ENCODE measurements at places on chromosomes 5 and 9.

DNA sequence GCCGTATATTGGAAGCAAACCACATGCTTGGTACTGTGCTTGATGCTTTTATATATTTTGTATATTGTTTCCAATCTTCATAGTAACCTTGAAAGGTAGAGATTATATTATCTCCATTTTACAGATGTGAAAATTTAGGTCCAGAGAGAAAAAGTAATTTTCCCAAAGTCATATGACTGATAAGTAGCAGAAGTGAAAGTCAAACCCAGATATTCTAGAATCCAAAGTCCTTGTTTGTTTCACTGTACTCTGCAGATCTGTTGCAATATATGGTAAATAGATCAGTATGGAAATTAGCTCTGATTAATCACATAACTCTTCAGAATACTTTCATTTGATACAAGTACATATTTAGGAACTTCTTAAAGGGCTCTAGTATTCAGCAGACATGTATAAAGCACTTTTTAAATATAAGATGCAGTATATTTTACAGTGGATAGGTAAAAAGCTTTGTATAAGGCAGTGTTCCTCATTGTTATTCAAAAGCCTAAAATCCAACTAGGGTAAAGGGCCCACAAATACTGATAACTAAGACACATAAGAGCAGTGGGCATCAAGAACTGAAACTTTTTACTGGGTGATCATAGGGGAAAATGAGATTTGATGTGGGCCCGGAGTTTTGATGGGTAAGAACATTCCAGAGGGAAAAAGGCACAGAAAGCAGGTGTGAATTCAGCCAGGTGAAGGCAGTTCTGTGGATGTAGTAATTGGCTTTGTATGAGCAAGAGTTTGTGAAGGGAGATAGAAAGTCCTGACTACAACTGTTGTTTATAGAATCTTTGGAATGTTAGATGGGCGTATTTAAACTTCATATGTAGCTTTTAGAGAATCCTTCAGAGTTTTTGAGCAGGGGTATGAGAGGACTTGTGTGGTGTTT lies 25.0 kb downstream of the NDFIP1 start:
- DNase-seq, result no peak

GRCh38 chr5:103951776-103952175 lies 389.2 kb upstream of the NUDT12 start:
- DNase-seq, result no peak

- no peak for DNase-seq
Observed at GRCh38 chr5:118701791-118702190, 286.6 kb downstream of the DTWD2 start.

DNA sequence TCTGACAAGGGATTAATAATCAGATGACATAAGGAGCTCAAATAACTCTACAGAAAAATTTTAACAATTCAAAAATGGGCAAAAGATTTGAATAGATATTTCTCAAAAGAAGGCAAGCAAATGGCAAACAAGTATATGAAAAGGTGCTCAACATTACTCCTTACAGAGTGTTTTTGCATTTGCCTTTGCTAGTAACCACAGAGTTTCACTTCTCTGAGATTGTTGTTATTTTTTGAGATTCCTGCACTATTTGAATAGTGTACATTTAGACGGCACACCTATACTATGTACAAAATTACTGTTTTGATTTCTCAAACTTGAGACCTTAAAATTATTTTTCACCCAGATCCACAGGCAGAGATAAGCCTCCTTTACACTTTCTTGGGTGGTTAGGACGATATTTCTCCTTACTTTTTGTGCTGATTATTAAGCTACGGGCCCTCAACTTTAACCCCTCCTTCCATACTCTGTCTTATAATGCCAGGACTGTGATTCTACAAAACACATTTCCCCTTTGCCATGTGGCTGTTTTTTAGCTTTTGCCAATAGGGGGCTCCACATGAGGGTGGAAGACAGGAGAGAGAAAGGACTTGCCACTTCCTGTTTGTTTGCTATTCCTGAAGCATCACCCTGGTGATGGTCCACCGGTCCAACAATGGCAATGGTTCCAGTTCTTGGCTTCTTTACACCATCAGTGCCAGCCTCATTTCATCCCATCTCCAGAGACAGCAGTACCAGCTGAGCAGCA lies 65.0 kb upstream of the DAP start:
- no peak for DNase-seq

DNA sequence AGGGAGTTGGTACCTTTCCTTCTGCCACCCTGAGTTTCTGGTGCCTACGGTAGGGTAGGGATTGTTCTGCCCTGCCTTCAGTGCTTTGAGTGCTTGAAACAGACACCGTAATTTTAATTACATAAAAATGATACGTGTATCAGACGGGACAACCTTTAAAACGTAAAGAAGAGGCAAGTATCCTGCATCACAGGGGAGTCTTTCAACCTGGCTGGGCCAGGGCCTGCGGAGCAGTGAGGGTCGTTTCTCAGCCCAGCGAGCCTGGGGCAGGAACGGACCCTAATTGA lies 483 bp upstream of the DAB2IP start:
- DNase-seq, result no peak

- no peak for DNase-seq
Observed at GRCh38 chr5:62812621-62813255, 234.1 kb downstream of the LRRC70 start.

DNA sequence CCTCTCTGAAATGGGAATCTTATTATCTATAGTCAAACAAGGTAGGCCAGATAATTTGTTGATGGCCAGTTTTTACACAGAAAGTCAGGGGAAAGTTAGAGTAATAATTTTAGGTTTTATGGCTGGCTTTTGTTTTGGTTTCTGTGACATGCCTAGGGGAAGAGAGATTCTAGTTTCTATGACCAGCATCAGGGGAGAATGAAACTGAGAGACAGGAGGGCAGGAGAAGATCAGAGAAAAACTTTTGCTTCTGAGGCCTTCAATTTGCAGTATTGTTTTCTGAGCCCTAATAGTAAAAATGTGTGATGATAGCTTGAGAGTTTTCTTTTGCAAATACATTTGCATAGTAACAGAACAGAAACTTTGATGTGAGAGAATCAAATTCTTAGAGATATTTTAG lies 564.3 kb downstream of the ZNF608 start:
- no peak for DNase-seq

DNA sequence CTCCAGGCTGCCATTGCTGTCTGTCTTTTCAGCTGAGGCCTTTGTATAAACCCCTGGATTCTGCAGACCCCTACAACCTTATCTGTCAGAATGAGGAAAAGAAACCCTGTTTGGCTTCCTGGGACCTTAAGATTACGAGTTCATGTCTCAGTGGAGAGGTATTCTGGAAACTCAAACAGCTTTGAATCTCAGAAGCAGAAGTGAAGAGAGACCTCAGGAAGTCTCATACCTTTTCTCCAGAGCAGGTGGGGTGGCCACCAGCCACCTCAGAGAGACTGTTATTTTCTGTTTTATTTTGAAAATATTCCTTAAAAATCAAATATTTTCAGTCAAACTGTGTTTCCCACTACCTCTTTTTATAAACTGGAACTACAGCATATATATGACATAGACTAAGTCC lies 457.5 kb downstream of the TMEM232 start:
- no peak for DNase-seq

GRCh38 chr9:8207596-8207995 lies 408.0 kb upstream of the DMAC1 start:
- no peak for DNase-seq

- DNase-seq, result no peak
Observed at GRCh38 chr9:22041775-22042174, 32.7 kb upstream of the CDKN2B start.

DNA sequence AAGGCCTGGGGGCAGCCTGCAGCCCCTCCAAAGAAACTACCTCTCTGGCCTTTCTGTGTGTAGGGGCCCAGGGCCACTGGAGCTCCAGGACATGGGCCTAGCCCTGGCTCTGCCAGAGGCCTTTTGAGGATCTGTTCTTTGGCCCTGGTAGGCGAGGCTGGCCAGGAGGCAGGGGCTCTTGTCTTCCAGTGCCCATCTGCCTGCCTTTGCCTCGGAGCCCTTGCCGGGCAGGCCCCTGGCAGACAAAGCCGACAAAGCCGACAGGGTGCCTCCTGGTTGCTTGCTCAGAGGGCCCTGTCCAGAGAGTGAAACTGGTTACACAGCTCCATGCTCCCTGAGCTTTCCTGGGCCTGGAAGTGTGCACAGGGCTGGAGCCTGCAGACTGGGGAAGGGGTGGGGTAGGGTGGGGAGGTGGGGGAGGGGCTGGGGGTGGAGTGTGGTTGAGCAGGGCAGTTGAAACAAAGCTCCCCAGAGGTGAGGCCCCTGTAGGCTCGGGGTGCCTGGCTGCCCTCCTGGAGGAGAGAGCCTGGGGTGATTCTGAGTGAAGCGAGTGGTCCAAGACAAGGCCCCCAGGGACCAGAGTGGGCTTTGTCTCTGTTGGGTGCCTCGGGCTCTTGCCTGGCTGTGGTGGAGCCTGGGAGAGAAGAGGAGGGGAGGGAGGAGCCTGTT lies 29.3 kb downstream of the PTPA start:
- DNase-seq, result no peak

DNA sequence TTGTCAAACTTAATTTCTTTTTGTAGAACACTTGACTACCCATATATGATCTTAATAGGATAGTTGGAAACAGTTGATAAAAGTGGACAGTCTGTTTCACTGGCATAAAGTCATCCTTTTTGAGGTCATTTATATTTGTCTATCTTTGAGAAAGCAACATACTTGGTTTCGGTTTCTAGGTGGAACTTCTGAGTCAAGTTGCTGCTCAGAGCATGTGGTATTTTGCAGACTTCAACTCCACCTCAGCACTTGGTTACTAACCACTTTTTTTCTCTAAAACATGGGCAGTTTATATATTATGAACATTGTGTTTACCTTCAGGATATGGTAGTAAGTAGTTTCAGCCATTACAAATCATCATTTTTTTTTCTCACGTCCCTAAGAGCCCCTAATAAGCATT lies 1749.0 kb upstream of the C9orf72 start:
- no peak for DNase-seq

- DNase-seq, result no peak
Observed at GRCh38 chr9:127813686-127814226, 11.1 kb downstream of the FPGS start.

GRCh38 chr5:96343094-96343493 lies 90.0 kb downstream of the PCSK1 start:
- DNase-seq, result no peak

DNA sequence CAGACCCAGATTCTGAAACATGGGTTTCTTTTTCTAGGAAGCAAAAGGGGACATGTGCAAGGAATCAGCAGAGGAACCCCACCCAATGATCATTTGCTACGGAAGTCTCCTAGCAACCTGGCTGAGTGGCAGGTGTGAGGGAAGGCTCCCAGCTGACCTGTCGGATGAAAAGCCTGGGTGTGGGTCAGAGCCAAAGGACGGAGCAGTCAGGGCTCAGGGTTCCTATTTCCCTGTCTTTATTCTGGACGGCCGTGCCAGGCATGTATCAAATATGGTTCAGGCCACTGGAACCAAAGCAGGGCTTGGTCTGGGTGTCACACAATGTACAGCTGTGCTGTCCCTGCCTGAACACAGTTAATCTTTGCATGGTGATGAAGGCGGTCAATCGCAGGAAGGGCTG lies 20.1 kb downstream of the STK10 start:
- no peak for DNase-seq

GRCh38 chr9:87063871-87064270 lies 116.6 kb upstream of the GAS1 start:
- DNase-seq, result no peak

DNA sequence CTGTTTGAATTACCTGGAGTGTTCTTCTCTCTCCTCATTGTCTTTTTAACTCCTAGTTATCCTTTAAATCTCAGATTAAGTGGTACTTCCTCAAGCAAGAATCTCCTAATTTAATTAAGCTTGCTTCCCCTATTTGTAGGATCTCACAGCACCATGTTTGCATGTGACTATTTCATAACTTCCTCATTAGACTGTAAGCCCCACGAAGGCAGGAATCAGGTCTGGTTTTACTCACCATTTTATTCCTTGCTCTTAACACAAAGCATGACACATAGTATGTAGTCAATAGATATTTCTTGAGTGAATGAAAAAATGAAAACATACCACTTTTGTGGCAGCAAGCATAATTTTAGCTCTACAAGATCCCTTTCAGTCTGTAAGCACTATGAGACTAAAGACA lies 1.3 kb upstream of the ERMP1 start:
- no peak for DNase-seq

- DNase-seq, result no peak
Observed at GRCh38 chr9:112166176-112167140, 8.6 kb downstream of the SUSD1 start.

GRCh38 chr9:93574091-93574899 lies 2.1 kb upstream of the PHF2 start:
- DNase-seq, result no peak

DNA sequence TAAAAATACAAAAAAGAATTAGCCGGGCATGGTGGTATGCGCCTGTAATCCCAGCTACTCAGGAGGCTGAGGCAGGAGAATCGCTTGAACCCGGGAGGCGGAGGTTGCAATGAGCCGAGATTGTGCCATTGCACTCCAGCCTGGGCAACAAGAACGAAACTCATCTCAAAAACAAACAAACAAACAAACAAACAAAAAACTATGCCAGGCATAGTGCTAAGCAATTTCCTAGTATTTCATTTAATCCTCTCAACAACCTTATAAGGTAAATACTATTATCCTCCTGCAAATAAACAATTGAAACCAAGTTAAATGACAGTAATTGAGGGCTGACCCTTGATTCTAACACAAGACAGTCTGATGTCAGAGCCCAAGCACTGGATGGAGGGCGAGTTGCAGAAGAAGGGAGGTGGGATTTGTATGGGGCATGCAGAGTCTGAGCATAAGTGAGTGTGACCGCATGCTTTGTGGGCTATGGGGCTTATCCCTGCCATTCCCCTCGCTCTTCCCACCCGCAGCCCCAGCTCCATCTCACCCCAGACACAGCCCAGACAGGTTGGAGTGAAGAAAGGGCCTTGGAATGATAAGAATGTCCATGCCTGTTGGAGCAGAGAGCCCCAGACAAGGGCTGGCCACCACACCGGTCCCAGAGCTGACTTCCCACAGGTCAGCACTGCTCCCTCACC lies 24.3 kb upstream of the RPS14 start:
- DNase-seq, result no peak

DNA sequence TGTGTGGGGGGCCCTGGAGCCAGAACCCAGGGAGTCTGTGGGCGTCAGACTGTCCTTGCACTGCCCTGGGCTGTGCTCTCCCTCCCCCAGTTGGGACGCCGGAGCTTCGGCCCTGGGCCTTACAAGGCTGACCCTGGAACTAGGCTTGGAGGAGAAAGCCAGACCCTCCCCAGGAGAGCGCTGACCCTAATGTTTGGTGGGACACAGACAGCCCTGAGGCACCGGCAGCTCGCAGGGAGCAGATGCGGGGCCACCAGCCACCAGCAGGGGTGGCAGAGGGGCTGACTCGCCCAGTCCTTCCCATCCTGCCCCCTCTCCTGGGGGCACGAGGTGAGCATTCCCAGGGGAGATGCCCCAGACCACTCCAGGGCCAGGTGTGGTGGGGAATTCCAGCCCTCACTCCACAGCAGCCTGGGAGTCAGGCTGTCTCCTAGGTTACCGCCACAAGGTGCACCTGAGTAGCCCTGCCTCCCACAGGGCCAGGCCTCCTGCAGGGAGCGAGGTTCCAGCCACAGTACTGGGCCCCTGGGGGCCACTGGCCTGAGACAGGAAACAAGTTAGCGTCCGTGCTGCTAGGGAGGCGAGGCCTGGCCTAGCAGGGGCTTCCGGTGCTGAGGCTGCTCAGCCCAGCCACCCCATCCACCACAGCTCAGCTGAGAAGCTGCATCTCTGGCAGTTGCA lies 134.6 kb downstream of the OLFM1 start:
- DNase-seq, result no peak
